ENCODE measurements at places on chromosomes 1 and 21.

GRCh38 chr1:51414811-51415210 is 84.4 kb upstream of the TTC39A start:
- DNase-seq: no peak

DNA sequence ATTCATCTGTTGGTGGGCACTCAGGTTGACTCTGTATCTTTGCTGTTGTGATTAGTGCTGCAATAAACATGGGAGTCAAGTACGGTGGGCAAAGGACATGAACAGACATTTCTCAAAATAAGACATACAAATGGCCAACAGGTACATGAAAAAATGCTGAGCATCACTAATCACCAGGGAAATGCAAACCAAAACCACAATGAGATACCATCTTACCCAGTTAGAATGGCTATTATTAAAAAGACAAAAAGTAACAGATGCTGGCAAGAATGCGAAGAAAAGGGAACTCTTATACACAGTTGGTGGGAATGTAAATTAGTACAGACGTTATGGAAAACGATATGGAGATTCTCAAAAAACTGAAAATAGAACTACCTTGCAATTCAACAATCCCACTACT is 98.9 kb downstream of the TMEM53 start:
- DNase-seq: no peak

GRCh38 chr1:240732390-240732789 is 120.4 kb upstream of the GREM2 start:
- no peak for DNase-seq

DNA sequence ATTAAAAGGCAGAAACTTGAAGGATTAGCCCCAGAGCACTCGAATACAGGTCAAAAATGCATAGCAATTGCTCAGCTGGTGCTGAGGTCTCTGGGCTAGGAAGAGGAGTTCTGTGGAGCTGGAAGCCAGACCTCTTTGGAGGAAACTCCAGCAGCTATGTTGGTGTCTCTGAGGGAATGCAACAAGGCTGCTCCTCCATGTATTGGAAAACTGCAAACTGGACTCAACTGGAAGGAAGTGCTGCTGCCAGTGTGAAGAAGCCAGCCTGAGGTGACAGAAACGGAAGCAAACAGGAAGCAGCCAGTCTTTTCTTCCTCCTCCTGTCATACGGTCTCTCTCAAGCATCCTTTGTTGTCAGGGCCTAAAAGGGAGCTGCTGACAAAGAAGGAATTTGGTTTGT is 233.4 kb upstream of the FGGY start:
- DNase-seq: peak; percentile 45

DNA sequence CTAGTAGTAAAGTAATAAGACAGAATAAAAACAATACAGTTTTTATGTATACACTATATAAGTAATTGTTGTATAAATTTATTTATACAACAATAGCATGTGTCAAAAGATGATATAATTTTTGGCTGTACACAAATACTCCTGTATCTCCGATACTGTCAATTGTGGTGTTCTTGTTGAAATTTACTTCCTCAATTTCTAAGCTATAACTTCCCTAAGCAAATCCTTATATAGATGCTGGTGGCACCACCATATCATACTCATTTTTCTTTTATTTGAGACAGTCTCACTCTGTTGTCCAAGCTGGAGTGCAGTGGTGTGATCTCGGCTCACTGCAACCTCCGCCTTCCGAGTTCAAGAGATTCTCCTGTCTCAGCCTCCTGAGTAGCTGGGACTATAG is 141.0 kb upstream of the HP1BP3 start:
- DNase-seq: no peak

GRCh38 chr1:2506007-2506860 is 20.2 kb downstream of the PANK4 start:
- no peak for DNase-seq

GRCh38 chr1:100526894-100527293 is 11.0 kb upstream of the GPR88 start:
- no peak for DNase-seq

GRCh38 chr1:27233667-27234048 is 774 bp upstream of the WDTC1 start:
- DNase-seq: no peak

All from CD4-positive, alpha-beta T cell treated with Interleukin-6 at 100 ng/mL for 8 hours (primary cell).